K562 (cell line): ENCODE measurements at places on chromosomes 1 and 21. TPM values are rescaled to one million over a fixed set of nuclear protein-coding genes. Genes with fewer than 3 reads are reported as not detected.

DNA sequence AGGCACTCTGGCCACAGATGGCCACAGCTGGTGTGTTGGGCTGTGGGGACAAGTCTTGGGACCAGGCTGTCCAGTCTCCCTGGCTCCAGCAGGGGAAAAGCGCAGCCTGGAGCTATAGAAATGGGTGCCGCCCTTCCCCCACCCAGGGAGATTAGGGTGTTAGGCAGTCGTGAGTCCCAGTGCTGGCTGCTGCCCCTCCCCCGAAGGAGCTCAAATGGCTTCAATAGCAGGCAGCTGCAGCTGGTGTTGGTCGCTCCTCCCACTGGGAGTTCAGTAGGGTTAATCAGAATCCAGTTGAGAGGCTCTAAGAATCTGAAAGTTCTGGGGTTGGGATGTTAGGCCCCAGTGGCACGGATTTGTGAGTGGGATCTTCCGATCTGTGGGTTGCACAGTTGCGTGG, 595.6 kb upstream of the PKN2 start:
- H3K4me1 ChIP-seq, result no peaks in the 10 kb centered on the region
- no peaks in the 10 kb centered on the region for H3K36me3 ChIP-seq
- no peak overlapping the region for H3K27ac ChIP-seq
- H3K4me3 ChIP-seq, result no peak overlapping the region
- DNase-seq, result no peak

DNA sequence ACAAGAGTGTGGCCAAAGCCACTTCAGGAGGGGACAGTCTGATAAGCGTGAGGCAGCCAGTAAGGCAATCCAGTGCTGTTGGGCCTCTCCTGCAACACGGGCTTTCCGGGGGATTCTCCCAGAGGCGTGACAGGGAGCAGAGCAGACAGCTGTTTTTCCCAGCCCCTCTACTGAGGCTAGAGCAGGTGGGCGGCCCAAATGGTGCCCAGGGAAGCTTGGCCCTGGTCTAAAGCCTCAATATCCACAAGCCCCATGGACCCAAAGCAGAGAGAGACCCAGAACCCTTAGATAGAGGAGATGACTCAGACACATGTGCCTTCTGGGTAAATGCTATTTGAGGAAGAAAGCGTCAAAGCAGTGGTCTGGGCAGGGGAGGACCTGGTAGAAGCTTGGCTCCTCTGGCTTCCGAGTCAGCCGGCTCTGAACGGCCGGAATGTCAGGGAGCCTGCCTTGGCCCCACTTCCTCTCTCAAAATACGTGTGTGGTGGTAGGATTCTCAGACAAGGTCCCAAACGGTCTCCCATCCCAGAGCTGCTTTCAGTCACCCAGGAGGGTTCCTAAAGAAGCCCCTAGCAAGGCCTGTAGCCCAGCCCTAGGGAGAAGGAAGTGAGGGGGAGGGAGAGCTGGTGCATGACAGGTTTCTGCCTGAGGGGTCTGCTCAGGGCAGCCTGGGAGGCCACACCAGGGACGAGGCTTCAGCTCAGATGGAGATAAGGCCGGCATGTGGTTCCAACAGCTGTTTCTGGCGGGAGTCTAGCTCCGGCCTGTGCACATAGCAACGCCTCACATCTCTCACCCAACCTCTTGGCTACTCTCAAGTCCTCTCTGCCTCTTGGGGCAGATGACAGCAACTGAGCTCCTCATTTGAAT, 28.8 kb downstream of the PIK3C2B start:
- peaks cover 2% of the 10 kb centered on the region; the same call in 2 of the 3 replicates for H3K27me3 ChIP-seq
- H3K27ac ChIP-seq, result peak overlapping the region; percentile 4; the same call in 1 of the 3 replicates
- peak; percentile 60 for DNase-seq
- H3K4me1 ChIP-seq, result peaks cover 38% of the 10 kb centered on the region
- H3K36me3 ChIP-seq, result no peaks in the 10 kb centered on the region

- no peak for DNase-seq
- H3K4me1 ChIP-seq, result no peaks in the 10 kb centered on the region
- H3K4me3 ChIP-seq, result no peak overlapping the region
- peaks cover 65% of the 10 kb centered on the region for H3K36me3 ChIP-seq
Measured at GRCh38 chr1:29017235-29017634, 102.9 kb downstream of the EPB41 start.

DNA sequence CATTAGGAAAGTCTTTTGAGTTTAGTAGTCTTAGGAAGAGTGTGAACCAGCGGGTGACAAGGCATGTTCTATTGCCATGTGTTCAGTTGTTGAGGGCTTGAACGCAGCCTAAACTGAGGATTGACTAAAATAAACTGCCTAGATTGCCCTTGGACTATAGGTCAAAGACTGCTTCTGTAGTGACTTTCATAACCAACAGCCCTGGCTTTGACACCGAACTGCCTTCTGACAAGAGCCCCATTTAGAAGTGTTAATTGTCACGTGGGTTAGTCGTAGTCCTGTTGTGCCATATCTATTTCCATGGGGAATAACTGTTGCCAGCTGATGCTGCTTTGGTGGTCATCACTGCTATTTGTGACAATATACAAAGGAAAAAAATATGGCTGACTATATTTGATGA, 90.4 kb downstream of the TGFB2 start:
- no peak for DNase-seq
- H3K27ac ChIP-seq, result no peak overlapping the region
- peaks cover 4% of the 10 kb centered on the region; the same call in 1 of the 2 replicates for H3K27me3 ChIP-seq
- no peaks in the 10 kb centered on the region for H3K4me1 ChIP-seq
- H3K4me3 ChIP-seq, result no peak overlapping the region
- H3K36me3 ChIP-seq, result no peaks in the 10 kb centered on the region

GRCh38 chr1:202585590-202585933, 124.7 kb downstream of the SYT2 start:
- H3K27ac ChIP-seq, result no peak overlapping the region
- H3K27me3 ChIP-seq, result no peaks in the 10 kb centered on the region
- H3K4me1 ChIP-seq, result peaks cover 6% of the 10 kb centered on the region; the same call in 1 of the 2 replicates

GRCh38 chr1:54168206-54168965, 15.6 kb upstream of the CDCP2 start:
- H3K27ac ChIP-seq, result no peak overlapping the region
- no peaks in the 10 kb centered on the region for H3K27me3 ChIP-seq
- no peaks in the 10 kb centered on the region for H3K36me3 ChIP-seq
- DNase-seq, result no peak
- H3K4me3 ChIP-seq, result no peak overlapping the region
- H3K4me1 ChIP-seq, result peaks cover 14% of the 10 kb centered on the region

- H3K36me3 ChIP-seq, result no peaks in the 10 kb centered on the region
- H3K4me3 ChIP-seq, result no peak overlapping the region
- no peaks in the 10 kb centered on the region for H3K4me1 ChIP-seq
- no peak for DNase-seq
- no peak overlapping the region for H3K27ac ChIP-seq
- H3K27me3 ChIP-seq, result no peaks in the 10 kb centered on the region
Measured at GRCh38 chr21:25464275-25464674, 143.0 kb downstream of the MRPL39 start.

- peak overlapping the region; percentile 56; the same call in 2 of the 3 replicates for H3K27ac ChIP-seq
- no peak overlapping the region for H3K4me3 ChIP-seq
- H3K36me3 ChIP-seq, result peaks cover 48% of the 10 kb centered on the region; the same call in 2 of the 3 replicates
- H3K4me1 ChIP-seq, result peaks cover 21% of the 10 kb centered on the region
Measured at GRCh38 chr1:52424813-52425212, 20.4 kb downstream of the PRPF38A start.

- H3K4me3 ChIP-seq, result no peak overlapping the region
- DNase-seq, result peak; percentile 20
- H3K36me3 ChIP-seq, result no peaks in the 10 kb centered on the region
- no peak overlapping the region for H3K27ac ChIP-seq
- H3K4me1 ChIP-seq, result no peaks in the 10 kb centered on the region
Measured at GRCh38 chr1:77416692-77417450, 135.1 kb downstream of the AK5 start.

DNA sequence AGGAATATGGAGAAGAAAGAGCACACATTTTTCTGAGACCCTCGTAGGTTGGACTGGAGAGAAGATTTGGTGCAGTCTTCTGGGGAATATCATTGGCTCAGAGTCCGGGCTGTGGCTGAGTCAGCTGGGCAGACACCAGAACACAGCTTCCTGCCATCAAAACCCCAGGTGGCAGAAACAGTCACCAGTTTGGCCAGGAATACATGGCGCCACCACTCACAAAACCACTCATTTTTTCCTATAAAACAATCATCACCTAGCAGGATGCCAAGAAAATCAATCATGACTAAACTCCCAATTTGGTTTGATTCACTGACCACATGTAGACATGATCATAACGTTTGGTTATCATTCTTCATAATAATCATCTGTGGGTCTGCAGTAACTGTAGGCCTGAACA, 178.1 kb upstream of the PBX1 start:
- no peaks in the 10 kb centered on the region for H3K4me1 ChIP-seq
- H3K27me3 ChIP-seq, result no peaks in the 10 kb centered on the region
- DNase-seq, result no peak
- H3K4me3 ChIP-seq, result no peak overlapping the region

DNA sequence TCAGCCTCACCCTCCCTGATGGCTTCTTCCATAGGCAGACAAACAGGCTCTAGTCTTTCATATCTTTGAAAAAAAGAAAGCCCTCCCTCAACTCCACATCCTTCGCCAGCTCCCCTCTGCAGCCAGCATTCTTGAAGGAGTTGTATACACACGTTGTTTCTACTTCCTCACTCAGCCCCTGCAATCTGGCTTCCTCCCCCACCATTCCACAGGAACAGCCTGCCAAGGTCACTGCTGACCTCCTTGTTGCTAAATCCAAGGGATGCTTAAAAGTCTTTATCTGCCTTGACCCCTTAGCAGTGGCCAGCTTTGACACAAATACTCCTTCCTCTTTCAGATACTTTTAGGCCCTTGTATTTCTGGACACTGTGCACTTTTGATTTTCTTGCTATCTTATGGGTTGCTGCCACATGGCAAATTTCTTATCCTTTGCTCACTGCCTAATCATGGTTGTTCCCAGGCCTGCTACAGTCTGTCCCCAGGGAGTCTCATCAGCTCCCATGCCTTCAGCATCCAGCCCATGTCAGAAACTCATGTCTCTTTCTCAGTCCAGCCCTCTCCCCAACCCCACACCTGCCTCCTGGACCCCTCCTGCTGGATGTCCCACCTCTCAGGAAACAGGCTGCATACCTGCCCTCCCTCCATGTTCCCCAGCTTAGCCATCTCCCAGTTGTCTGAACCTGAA, 8.3 kb downstream of the FAM229A start:
- DNase-seq, result no peak
- H3K36me3 ChIP-seq, result peaks cover 8% of the 10 kb centered on the region; the same call in 1 of the 3 replicates
- no peak overlapping the region for H3K27ac ChIP-seq
- no peak overlapping the region for H3K4me3 ChIP-seq
- no peaks in the 10 kb centered on the region for H3K27me3 ChIP-seq

DNA sequence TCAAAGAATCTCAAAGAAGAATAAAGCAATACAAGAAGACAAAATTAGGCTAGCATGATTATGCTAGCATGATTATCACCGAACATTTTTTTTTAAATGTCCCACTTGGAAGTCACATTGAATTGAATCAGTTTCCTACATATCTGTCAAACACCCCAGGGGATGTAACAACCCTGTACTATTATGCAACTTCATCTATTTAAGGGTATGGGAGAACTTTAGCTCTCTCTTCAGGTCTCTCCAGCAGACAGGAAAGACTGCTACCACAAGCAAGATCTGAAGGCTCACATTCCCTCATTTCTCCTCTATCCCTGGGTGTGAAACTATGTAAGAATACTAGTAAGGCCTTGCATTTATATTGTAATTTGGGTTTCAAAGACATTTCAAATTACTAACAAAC, 52.8 kb downstream of the EDEM3 start:
- no peak for DNase-seq
- no peak overlapping the region for H3K27ac ChIP-seq
- H3K4me1 ChIP-seq, result no peaks in the 10 kb centered on the region
- no peak overlapping the region for H3K4me3 ChIP-seq

DNA sequence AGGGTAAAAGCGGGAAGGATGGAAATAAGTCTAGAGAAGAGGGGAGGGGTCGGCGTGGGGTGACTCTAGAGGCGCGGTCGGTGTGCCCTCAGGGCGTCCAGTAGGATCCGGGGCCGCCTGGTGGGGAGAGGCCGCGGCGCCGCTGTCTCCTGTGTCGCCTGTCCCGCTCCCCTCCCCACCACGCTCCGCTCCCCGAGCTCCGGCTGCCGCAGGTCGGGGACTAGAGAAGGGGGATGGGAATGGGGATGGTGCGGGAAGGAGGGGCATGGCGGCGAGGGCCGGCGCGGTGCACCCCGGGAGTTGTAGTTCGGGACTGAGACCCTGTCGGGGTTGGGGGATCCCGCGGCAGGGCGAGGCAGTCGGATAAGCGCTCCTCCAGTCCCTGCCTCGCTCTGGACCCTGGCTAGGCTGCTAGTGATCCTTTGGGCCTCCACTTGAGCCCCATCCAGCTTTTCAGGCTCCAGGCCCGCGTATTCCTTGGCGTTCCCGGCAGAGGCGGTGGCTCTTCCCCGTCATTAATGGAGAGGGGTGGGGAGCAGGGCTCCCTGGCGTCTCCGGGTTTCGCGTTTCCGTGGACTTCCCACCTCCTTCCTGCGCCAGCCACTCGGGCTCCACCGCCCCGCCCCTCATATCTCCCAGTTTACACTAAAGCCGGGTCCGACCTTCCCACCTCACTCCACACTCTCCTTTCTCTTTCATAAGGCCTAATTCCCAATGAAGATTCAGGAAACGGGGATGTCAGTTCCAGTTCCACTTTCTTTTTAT, at the start of gene ENTREP3:
TSS of gene ENTREP3 (minus strand) at position 241 of the 765 bp plus-strand sequence. CDS start 606 bp downstream, outside the sequence.
- H3K27ac ChIP-seq, result peak within 1 kb of the TSS; percentile 65
- H3K4me1 ChIP-seq, result peaks cover 46% of the 10 kb centered on the region
- peak; percentile 92 for DNase-seq
- H3K27me3 ChIP-seq, result no peaks in the 10 kb centered on the region
- H3K4me3 ChIP-seq, result peak within 1 kb of the TSS; percentile 58

DNA sequence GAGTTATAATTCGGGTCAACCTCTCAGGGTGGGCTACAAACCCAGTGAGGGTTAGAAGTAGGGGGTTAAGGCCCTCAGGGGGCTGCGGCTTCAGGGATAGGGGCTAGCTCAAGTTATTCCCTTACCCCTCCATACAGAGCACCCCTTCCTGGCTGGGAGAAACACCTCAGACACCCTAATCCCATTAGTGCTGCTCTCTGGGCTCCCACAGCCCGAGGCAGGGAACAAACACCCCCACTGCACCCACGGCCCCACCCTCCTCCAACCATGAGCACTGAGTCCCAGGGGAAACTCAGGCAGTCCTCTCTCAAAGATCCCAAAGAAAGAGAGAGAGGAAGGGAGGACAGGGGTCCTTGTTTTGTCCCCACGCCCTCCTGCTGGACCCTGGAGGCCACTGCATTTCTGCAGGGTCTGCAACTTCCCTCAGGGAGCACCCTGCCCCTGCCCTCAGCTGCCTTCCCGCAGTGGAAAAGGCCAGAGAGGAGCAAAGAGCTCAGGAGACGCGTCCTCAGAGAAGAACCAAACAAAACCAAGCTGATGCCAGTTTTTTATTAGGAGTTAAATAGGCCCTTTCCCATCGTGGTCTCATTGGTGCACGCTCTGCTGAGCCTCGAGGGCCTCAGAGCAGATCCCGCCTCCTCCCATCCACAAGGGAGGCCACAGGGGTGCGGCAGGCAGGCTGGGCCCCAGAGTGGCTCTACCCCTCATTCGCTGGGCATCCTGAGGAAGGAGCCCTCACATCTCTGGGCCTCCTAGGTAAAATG, 1.4 kb upstream of the S100A4 start:
- H3K4me1 ChIP-seq, result peaks cover 62% of the 10 kb centered on the region
- H3K27me3 ChIP-seq, result no peaks in the 10 kb centered on the region
- no peak overlapping the region for H3K4me3 ChIP-seq
- H3K36me3 ChIP-seq, result no peaks in the 10 kb centered on the region
- no peak overlapping the region for H3K27ac ChIP-seq
- DNase-seq, result no peak

- DNase-seq, result no peak
- no peaks in the 10 kb centered on the region for H3K4me1 ChIP-seq
- peaks cover 29% of the 10 kb centered on the region for H3K27me3 ChIP-seq
- H3K4me3 ChIP-seq, result no peak overlapping the region
Measured at GRCh38 chr1:20371883-20372282, 81.2 kb downstream of the VWA5B1 start.

EXO1 gene
- total RNA-seq, result 101 and 107 TPM in 2 replicates

TFAP2E gene
- total RNA-seq, result not detected in 2 replicates

COQ8A gene
- 44.3 and 54.3 TPM in 2 replicates for total RNA-seq
